ENCODE measurements at places on chromosomes 5 and 9.
A peak's percentile ranks its signal among the peaks of the same experiment; 100 is the strongest.

- no peak for DNase-seq
Measured at GRCh38 chr9:12817702-12818101, 42.9 kb downstream of the LURAP1L start.

GRCh38 chr5:41641621-41642020, 131.2 kb upstream of the PLCXD3 start:
- DNase-seq = no peak

DNA sequence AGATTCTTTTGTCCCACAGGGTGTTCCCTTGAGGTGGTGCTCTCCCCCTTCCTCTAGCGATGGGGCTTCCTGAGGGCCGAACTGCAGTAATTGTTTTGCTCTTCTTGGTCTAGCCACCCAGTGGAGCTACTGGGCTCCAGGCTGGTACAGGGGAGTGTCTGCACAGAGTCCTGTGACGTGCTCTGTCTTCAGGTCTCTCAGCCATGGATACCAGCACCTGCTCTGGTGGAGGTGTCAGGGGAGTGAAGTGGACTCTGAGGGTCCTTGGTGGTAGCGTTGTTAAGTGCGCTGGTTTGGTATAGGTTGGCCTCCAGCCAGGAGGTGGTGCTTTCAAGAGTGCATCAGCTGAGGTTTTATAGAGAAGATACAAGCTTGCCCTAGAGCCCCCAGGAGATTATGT, 20.4 kb upstream of the CEP72 start:
- DNase-seq = no peak

GRCh38 chr5:109345699-109346098, 64.1 kb downstream of the PJA2 start:
- DNase-seq = no peak

DNA sequence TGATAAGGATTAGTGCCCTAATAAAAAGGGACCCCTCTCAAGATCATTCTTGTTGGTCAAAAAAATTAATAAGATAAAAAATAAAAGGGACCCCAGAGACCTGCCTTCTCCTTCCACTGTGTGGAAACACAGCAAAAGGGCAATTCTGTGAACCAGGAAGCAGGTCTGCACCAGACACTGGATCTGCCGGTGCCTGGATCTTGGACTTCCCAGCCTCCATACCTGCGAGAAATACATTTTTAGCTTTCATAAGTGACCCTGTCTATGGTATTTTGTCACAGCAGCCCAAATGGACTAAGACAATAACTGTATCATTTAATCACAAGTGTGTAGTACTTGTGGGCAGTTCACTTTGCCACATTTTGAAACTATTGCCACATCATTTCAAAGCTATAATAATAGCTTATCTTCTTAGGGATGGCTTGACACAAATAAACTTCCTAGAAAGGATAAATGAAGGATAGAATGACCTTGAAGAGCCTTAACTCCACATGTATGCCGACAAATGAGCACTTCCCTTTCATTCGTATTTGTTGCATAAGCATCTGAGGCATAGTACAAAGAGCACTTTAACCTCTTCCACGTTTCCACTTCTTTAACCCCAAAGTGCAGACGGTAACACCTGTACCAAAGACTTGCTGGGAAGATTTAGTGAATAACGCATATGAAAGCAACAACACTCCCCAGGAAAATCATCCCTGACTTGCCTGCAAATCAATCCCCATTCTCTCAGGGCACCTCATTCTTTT, 336.5 kb downstream of the RFX3 start:
- DNase-seq = no peak

DNA sequence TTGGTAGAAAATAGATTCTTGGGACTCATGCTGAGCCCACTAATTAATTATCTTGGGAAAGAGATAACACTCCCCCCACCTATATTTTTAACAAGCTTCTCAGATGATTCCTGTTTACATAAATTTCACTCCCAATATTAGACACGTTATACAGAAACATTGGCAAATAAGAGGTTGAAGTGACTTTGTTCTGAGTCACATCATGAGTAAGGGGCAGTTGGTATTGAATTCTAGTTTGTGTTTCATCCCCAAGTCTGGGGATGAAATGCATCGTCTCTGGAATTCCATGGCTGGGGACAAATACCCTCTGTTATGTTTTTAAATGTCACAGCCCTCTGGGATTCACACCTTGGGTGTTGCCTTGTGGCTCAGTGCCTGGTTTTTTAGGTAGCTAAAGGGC, 41.0 kb downstream of the BASP1 start:
- DNase-seq = no peak

GRCh38 chr9:92138157-92138959, 23.1 kb upstream of the SPTLC1 start:
- DNase-seq = peak; percentile 53

GRCh38 chr9:123290764-123291163, 22.4 kb upstream of the STRBP start:
- DNase-seq = no peak

DNA sequence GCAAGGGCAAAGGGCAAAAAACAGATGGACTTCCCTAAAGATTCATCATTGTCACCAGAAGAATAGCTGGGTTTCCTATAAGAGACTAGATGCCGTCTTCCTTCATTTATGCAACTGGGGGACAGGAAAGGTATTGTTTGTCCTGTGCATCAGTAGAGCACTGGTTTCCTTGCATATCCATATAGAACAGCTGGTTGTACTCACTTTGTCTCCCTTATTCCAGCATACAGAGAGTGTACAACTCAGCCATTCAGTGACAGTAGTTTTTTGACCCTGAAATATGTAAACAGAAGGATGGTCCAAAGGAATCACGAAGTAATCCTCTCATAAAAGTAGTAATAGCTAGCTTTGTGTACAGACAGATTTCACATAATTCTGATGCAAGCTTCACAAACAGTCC, 22.5 kb upstream of the MAST4 start:
- no peak for DNase-seq

DNA sequence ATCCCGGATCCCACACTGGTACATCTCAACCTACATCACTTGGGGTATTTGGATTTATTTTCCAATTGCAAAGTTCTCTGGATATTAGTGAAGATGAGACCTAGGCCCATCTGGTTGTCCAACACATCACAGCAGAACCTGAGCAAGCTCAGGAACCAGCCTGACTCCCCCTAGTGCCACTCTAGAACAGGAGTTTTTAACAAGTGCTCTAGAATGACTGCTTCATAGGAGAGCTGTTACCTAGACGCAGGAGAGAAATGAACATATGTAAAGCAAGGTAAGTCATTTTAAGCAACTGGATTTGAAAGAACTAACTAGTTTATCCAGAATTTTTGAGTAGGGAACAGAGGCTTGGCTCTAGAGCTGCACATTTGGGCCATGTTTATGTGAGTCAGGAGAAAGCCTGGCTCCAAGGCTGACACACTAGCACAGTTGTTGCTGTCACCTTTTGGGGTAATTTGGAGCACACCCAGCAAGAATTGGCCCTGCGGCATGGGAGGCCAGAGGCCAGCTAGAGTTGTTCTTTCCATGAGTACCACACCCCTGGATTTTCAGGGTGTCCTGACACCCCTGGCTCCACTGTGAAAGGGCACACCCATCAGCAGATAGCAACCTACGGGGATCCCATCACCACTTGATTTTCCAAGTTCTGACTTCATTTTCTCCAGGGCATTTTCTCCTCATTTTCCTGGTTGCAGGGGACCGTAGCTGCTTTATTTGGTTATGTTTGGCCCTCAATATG, 110.9 kb upstream of the LPAR1 start:
- no peak for DNase-seq

- DNase-seq = no peak
Measured at GRCh38 chr9:121206516-121207370, 5.1 kb upstream of the RAB14 start.

- DNase-seq = no peak
Measured at GRCh38 chr5:158175934-158176481, 317.1 kb upstream of the CLINT1 start.

DNA sequence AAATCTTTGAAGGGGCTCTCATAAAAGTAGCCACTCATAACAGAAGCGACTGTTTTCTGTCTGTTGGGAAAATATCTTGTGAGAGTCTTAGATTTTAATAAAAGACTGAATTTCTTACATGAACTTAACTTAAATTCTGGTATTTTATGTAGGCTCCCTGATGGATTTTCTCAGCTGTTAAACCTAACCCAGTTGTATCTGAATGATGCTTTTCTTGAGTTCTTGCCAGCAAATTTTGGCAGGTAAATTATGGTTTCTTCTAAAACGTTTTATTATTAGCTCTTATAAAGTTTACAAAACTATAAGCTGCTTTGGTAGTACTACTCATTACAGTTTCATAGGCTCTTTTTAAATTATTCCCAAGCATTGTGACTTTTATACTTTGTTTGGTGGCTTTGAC, 87.0 kb downstream of the ERBIN start:
- no peak for DNase-seq

- DNase-seq = no peak
Measured at GRCh38 chr5:151779531-151780125, 7.9 kb downstream of the G3BP1 start.

DNA sequence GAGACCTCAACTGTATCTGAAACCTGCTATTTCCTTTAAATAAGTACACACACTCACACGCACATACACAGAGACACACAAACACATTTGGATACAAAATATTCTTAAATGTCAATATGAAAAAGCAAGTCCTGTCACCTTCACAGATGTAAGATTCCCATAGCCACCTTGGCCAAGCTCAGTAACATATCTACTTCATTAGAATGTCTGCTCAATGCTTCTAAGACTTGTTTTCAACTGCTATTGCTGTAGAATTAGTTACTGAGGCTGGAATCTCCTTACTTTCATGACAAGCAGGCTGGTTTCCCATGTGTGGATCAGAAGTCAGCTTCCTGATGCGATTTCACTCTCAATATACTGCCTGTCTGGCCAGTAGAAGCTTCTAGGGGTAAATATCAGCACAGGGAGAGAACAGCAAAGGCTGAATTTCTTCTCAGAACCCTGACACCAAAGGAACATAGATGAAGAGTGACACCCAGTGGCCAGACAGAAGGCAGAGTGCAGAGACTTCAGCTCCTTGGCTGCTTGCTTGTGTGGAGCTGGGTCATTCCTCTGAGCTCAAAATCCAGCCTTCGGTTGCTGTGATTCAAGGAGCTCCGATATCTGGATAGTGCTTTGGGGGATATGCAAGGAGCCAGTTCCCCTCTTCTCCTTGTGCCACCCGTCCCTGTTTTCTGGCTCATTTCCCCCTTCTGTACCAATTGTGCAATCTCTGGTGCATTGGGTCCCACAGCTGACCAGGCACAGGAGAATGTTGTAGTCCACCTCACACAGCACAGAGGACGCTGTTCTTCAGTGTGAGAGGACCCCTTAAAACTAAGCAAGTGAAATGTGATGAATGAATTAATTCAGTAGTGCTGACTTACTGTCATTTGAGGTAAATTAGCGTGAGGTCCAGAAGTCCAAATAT, 26.6 kb upstream of the ABLIM3 start:
- DNase-seq = peak; percentile 16

GRCh38 chr5:178056935-178057334, 56.4 kb upstream of the N4BP3 start:
- DNase-seq = no peak

DNA sequence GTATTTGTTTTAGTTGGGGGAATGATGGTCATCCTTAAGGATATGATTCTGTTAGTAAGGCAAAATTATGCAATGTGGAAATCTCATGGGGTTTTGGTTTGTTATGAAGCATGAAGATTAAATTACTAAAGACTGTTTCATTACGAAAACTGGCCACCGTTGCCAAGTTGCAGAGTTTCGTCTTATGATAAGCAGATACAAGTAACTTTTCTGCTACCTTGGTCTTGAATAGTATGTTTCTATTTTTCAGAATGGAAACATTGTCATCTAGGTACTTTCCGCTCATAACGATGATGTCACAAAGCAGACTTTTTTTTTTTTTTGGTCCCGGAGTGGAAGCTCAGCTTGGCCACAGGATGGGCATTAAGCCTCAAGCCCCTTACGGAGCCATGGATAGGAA, 4.2 kb downstream of the CCNI2 start:
- no peak for DNase-seq

DNA sequence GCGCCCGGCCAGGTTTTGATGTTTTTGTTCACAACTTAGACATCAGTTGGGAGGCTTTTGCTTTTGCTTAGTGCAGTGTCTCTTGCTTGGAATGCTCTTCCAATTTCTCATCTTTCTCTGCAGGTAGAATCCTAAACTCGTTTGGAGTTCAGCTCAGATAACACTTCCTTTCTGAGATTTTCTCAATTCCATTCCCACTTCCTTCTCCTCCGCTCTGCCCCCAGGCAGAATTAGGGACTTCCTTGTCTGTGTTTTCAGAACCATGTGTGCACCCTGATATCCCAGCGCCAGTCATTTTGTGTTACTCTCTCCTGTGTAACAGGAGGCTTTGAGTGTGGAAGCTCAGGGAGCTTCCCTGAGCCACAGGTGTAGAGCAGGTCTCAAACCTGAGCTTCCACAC, 171.0 kb downstream of the INSYN2B start:
- DNase-seq = no peak

DNA sequence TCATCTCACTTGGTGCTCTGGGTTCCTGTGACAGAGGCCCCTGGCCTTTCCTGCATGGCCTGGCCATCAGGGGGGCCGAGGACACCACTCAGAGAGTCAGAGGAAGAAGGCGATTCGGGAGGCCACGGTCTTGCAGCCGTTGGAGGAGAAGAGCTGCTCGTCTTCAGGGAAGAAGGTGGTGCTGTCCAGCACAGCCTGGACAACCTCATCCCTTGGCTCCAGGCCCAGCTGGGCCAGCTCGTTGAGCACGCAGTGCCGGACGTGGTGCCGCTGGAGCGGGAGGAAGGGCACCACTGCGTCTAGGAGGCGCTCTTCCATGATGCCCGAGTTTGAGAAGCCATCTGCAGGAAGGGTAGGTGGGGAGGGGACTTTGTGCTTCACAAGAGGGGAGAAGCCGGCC, 3.2 kb downstream of the TOR2A start:
- no peak for DNase-seq

GRCh38 chr5:7902666-7903625, 34.0 kb downstream of the MTRR start:
- DNase-seq = no peak

DNA sequence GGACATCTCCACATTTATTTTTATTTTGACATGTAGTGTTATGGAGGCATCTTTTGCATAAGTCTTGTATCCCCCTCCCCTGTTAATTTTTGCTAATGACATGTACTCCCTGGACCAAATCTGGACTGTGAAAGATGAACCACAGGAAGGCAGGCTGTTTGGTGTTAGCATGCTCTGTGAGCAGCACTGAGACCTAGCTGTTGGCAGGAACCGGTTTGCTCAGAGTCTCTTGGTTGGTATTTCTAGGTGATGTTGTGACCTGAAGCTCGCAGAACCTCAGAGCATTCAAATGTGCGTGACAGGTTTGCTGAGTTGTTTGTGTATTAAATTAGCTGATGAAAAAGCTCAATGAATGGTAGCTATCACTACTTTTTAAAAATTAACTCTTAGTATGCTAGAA, 53.6 kb upstream of the PHF2 start:
- DNase-seq = no peak

- no peak for DNase-seq
Measured at GRCh38 chr5:9401786-9402472, 143.9 kb downstream of the SEMA5A start.

- no peak for DNase-seq
Measured at GRCh38 chr5:72844218-72844603, 27.8 kb downstream of the TNPO1 start.

DNA sequence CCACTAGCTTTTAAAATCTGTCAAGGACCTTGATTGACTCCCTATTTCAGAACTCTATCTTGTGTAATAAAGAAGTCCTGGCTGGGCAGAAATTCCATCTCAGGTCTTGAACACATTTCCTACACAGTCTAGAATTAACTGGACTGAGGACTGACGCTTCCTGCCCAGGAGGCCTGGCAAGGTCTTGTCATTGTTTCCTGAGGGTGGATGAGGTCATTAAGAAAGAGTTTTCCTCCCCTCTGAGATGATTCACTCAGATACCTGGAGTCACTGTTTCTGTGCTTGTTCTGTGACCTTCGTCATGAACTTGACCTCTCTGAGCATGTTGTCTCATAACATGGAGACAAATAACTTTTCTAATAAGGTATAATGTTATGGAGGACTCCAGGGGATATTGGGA, 10.0 kb downstream of the MTAP start:
- DNase-seq = no peak

All from activated CD4-positive, alpha-beta T cell treated with anti-CD3 and anti-CD28 coated beads, Interleukin-2, amount 50 U/mL, for 24 hours (primary cell).